ENCODE measurements at places on chromosomes 6 and 20.

- DNase-seq = no peak
These were observed 3.5 kb downstream of the RING1 start for GRCh38 chr6:33211666-33212422.

GRCh38 chr20:21388566-21388965, 8.8 kb downstream of the NKX2-4 start:
- no peak for DNase-seq

DNA sequence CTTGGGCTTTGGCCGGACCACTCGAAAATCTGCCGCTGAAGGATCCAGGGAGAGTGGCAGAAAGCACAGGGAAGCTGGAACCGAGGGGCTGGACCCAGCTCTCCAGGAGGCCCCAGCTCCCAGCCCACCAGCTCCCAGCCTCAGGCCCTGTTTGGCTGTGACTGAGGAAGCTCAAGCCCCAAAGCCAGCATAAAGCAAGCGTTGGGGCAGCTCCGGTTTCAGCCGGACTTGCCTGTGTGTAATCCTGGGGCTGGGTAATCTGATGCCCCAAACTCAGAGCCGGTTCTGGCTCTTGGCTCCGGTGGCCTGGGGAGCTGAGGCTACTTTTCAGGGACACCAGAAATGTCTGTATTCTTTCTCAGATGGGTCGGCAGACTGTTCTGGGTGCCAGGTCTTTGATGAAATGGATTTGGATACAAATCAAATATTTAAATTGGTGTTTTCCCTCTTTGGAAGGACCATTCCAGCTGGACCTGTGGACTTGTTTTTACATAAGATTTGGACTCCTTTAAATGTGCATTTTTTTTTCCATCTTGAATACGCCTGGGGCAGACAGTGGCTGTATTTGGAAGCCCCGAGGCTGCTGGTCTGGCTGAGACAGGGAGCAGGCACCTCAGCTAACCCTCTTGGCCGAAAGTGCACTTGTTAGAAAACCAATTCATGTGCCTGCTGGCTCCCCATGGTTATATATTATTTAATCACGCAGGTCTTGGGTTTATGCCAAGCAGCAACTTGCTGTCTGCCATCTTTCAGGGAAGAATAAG, 29.7 kb downstream of the RPP40 start:
- peak; percentile 54 for DNase-seq

- DNase-seq = no peak
These were observed 617.4 kb upstream of the CDH4 start for GRCh38 chr20:60634491-60635172.

- DNase-seq = no peak
These were observed 426.4 kb upstream of the CITED2 start for GRCh38 chr6:139800837-139801236.

- DNase-seq = peak; percentile 46
These were observed 169.9 kb downstream of the QRSL1 start for GRCh38 chr6:106799031-106799894.

GRCh38 chr6:159184559-159184958, 15.4 kb downstream of the FNDC1 start:
- DNase-seq = peak; percentile 69

DNA sequence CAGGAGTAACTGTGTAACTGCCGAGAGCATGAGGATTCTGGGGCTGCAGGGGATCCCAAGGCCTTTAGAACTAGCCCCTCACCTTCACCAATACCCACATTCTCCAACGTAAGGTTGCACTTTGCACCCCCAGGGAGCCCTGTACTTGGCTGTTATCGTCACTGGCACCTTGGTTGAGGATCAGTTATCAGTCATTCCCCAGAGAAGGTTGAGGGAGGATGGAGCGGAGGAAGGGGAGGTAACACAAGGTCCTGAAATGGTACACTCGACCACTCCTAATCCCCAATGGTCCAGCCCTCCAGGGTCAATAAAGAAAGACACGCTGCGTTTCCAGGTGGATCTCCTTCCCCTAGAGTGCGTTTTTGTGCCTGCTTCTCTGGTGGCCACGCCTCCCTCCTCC, 1.1 kb upstream of the SPDEF start:
- no peak for DNase-seq

- DNase-seq = peak; percentile 96
These were observed 9.9 kb upstream of the BAK1 start for GRCh38 chr6:33589731-33590530.

- DNase-seq = peak; percentile 87
These were observed 941 bp upstream of the SOX12 start for GRCh38 chr20:324177-325044.

DNA sequence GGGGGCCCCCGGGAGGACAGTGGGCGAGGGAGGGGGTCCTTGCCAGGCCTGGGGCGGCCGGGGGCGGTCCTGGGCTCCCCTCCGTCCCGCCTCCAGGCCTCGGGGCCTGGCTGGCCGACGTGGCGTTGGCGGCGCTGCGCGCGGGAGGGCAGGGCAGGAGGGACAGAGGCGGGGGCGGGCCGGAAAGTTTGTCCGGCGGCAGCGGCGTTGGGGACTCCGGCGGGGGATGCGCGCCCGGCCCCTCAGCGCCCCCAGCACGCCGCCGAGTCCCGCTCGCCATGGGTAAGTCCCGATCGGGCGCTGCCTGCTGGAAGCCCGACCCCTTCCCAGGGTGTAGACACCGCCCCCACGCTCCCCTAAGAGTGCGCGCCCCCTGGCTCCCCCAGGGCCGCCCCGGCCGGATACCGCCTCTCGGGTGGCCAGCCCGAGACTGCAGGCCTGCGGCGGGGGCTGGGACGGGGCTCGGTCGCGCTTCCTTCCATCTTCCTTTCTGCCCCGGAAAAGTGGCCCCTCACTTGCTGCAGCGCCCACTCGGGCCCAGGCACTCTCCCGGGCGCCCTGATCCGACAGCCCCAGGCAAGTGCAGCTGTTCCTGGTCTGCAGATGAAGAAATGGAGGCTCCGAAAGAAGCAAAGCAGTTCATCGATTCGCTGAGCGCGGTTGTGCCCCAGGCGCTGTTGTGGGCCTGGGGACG, at the start of gene SLC2A10:
Gene SLC2A10 (plus strand): TSS at position 191 of the 694 bp plus-strand sequence. CDS start 88 bp downstream, at position 279.
- peak; percentile 61 for DNase-seq

DNA sequence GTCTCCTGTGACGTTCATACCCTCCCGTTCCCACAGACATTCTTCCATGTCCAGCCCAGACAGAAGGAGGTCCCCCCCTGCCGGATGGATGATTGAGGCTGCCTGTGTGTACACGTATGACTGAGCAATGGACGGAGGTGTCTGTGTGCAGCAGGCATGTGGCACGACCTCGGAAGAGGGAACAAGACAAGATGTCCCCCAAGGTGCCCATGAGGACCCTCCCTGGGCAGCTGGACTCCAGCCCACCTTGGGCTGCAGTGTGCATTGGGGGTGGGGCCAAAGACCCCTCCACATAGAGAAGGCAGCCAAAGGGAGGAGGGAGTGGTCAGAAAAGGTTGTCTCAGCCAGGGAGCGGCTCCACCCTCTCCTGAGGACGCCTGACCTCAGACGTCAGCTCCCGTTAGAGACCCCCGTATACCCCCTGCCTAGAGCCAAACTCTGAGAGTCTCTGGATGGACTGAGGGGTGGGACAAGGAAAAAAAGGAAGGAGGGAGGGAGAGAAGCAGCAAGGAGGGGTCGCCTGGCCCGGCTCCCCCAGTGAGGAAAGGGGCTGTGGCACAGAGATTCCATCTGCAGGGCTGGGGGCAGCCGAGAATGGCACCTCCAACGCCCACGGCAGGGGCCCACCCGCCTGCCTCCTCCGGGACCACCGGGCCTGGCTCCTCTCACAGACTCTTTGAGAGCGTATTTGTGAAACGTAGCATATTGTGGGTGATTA, 92.9 kb upstream of the BHLHE23 start:
- DNase-seq = no peak

- DNase-seq = no peak
These were observed 383.7 kb upstream of the CDH4 start for GRCh38 chr20:60868316-60868891.

GRCh38 chr6:80988286-80988685, 764.2 kb downstream of the TENT5A start:
- no peak for DNase-seq

- no peak for DNase-seq
These were observed 31.2 kb downstream of the CHMP4B start for GRCh38 chr20:33842346-33842745.

DNA sequence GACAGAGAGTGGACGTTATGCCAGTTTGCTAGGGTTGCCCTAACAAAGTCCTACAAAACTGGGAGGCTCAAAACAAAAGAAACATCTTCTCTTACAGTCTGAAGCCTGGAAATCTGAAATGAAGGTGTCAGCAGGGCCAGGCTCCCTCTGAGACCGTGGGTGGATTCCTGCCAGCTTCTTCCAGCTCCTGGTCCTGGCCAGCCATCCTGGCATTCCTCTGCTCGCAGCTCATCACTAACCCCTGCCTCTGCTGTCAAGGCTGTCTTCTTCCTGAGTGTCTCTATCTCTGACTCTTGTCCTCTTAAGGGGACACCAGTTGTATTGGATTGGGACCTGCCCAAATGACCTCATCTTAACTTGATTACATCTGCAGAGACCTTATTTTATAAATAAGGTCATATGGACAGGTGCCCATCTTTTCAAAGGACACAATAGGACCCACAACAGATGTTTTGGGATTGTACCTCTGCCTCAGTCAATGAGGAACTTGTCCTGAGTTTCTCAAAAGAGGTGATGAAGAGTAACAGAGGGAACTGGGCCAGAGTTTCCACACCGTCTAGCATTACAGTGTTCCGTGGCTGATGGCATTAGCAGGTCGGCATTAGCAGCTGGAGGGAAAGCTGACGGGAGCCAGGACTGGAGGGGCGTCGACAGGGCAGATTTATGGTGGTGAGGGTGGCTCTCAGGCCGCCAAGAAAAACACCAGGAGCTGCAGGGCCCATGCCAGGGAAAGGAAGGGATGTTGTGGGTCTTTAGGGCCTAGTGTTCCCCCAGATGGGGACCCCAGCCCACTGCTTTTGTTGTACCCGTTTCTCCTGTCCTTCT, 157.3 kb downstream of the TBXT start:
- no peak for DNase-seq

- DNase-seq = no peak
These were observed 98.4 kb upstream of the TBX18 start for GRCh38 chr6:84862843-84863242.

DNA sequence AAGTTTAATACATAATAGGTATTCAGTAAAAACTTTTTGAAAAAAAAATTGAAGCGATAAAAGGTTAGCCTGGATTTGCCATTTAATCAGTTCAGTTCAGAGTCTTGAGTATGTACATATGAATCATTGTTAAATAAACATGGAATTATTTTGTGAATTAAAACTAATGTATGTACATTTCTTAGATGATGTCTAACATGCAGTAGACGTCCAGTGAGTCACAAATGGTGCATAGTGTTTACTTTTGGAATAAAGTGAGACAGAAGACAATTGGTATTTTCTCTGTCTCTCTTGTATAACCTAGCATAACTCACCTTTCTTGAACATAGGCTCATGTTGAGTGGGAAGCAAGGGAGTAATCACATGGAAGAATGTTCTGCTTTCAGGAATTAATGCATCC, 83.5 kb downstream of the EYS start:
- no peak for DNase-seq

GRCh38 chr6:90233213-90233612, 63.4 kb downstream of the BACH2 start:
- no peak for DNase-seq

DNA sequence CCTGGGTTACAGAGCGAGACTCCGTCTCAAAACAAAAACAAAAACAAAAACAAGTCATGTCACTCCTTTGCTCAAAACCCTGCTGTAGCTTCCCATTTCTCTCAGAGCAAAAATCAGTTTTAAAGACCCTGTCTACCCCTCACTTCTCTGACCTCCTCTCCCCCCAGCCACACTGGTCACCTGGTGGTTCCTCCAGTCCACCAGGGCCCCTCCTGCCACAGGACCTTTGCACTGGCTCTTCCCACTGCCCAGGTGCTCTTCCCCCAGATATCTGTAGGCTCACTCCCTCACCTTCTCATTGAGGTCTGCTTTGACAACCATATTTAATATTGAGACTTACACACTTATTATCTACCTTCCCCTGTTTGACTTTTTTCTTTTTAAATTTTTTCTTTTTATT, 4.9 kb upstream of the TEAD3 start:
- DNase-seq = no peak

DNA sequence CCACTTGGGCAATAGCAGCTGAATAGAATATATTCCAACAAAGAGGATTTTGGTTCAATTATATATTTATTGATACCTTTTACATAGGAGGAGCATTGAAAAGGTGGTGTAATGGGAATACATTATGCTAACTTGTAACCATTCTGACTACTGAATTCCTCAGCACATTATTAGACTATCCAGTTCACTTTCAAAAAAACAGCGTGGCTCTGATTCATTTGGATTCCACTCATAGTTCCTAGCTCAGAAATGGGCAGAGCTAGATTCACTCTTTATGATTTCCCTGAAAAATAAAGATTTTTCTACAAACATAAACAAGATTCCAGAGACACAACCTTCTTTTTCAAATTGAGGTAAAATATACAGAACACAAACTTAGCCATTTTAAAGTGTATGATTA, 9.2 kb upstream of the TRERF1 start:
- no peak for DNase-seq

DNA sequence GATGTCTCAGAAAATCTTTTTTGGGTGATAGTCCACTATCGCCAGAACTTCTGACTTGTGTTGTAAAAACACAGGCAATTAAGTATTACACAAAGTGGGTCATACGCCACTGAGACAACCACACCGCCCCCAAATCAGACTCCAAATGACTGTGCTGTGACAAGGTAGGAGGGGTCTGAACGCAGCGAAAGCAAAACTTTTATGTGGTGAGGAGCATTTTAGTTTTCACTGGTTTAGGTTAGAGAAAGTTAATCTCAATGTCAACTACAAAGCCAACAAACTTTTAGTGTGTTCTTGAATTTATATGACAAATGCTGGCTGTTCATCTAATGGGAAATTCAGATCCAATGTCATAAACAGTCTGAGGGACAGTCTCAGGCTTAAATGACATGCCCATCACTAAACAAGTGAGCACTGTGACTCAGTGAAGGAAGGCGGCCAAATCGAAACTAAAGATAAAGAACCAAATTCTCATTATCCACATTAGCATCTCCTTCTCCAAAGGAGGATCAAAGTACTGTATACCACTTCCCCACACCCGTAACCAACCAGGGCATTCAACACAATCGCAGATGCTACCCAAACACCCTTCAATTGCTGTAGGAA, 186.7 kb downstream of the GJA10 start:
- DNase-seq = no peak

- DNase-seq = no peak
These were observed 247.8 kb downstream of the BMP2 start for GRCh38 chr20:7015257-7015656.

GRCh38 chr20:35461620-35462019, 6.2 kb downstream of the CEP250 start:
- peak; percentile 52 for DNase-seq

DNA sequence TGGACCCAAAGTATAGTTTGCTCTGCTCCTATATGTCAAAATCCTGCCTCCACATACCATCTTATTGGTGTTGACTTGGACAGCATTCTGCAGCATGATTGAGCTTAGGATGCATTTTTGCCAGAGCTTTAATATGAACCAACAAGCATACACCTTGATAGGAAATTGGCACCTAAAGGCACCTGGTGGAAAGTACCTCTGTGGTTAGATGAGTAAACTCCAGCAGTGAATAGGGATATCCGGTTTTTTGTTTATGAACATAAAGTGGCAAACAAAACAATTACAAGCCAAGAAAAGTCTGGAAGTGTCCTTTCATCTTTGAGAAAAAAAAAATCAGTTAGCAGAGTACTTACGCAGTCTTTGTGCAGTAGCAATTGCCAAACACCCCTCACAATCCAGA, 6.2 kb upstream of the CYP24A1 start:
- no peak for DNase-seq

GRCh38 chr20:47956268-47956995, 171.2 kb upstream of the SULF2 start:
- DNase-seq = no peak

All from cardiac fibroblast (primary cell).